Stimulated activated CD8-positive, alpha-beta memory T cell treated with anti-CD3 and anti-CD28 coated beads, Interleukin-12 subunit alpha, Interleukin-12 subunit beta, amount 100 ng/mL, for 1 hour (primary cell): ENCODE measurements at places on chromosomes 2 and 18.

GRCh38 chr2:227163485-227163997 lies 464 bp downstream of the COL4A4 start:
- no peak for DNase-seq

- DNase-seq: no peak
These were observed 564.7 kb downstream of the TNS1 start for GRCh38 chr2:217438136-217438535.

- no peak for DNase-seq
These were observed 25.9 kb upstream of the ATP9B start for GRCh38 chr18:79043288-79043687.

DNA sequence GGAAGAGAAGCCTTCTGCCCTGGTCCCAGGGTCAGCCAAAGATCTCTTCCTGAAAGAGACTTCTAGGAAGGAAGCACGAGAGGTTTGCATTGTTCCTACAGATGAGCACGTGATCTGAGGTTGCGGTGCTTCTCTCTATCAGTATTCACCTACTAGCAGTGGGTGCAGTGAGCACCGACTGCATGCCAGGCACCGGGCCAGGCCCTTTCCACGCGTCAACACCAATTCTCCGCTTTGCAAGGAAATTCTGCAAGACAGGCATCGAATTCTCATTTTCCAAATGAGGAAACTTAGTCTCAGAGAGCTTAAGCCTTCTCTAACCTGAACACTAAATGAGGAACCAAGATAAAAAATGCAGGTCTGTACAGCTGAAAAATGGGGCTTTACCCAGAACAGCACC lies 151.5 kb upstream of the MYCN start:
- DNase-seq: no peak

- no peak for DNase-seq
These were observed 12.6 kb downstream of the DHX57 start for GRCh38 chr2:38863061-38863695.

GRCh38 chr2:221972813-221973478 lies 325.9 kb downstream of the PAX3 start:
- no peak for DNase-seq

DNA sequence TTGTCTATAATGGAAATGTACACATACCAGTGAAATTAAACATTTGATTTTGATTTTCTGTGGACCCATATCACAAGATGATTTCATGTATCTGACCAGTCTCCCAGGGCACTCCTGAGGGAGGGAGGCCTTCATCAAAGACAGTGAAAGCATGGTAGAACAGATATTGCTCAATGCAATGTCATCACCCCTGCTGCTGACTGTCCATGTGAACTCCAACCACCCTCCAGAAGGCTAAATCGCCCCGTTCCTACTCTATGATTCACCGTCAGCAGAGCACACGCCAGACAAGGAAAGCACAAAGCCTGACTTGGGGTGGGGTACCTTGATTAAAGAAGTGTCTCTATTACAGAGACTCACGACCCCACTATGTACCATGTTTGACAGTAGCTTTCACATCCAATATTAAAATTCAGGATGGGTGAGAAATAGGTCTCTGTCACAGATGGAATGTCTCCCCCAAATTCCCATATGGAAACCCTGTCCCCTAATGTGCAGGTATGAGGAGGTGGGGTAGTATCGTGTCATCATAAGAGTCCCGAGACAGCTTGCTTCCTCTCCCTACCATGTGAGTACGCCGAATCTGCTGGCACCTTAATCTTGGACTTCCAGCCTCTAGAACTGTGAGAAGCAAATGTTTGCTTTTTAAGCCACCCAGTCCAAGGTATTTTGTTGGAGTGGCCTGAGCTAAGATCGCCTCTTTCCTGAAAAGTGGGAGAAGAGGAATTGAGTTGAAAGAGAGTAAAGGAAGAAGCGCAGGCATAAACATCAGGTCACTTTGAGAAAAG lies 42.4 kb downstream of the CYB5A start:
- DNase-seq: no peak

GRCh38 chr2:234787114-234787513 lies 164.7 kb upstream of the SH3BP4 start:
- DNase-seq: no peak

GRCh38 chr2:148039783-148040182 lies 18.9 kb downstream of the MBD5 start:
- no peak for DNase-seq

DNA sequence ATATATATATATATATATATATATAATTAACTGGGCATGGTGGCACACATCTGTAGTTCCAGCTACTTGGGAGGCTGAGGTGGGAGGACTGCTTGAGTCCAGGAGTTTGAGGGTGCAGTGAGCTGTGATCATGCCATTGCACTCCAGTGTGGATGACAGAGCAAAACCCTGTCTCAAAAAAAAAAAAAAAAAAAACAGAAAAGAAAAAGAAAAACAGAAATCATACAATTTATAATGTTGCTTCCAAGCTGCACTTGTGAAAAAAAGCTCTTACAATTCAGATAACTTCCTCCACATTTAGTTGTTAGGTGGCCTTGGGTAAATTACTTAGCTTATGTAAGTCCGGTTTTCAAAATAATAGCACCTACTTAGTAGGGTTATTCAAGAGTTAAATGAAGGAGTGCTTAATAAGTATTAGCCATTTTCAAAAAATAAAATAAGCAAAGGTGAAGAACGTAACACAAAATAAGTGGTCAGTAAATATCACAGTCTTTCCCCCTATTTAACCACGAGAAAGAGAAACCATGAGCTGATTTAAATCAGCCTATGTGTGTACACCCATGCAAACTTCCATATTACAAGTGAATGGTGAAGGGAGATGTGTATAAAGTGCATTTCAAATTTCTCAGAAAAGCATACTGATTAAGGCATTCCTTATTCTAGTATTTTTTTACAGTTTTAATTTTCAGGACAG lies 2.3 kb downstream of the WIPF1 start:
- DNase-seq: no peak

- DNase-seq: no peak
These were observed 410.8 kb upstream of the LYPD1 start for GRCh38 chr2:133080822-133081221.

DNA sequence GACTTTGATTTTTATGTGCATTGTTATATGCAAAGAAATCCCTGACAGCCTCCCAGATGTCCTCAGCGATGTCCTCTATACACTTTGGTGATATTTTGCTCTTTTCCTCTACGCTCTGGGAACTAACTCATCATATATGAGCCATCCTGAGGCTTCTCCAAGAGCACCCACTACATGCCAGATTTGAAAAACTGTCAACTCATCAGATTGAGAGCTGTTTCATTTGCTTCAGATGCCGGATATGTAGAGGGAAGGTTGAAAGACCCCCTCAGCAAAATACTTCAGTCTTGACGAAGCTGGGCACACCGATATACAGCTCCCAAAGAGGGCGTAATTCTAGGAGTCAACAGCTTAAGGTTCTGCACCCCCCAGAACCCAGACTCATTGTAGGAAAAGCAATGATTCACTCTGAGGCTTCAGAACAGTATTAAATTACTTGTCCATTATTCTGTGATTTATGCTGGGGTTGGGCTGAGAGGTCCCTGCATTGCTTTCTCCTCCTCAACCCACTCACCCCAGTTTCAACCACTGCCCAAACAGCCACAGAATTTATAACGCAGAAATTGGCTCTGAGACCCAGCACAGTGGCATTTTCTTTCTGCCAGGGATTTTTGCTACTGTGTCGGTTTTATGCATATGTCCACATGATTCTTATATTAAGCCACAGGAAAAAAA lies 341.8 kb downstream of the ALK start:
- DNase-seq: no peak

DNA sequence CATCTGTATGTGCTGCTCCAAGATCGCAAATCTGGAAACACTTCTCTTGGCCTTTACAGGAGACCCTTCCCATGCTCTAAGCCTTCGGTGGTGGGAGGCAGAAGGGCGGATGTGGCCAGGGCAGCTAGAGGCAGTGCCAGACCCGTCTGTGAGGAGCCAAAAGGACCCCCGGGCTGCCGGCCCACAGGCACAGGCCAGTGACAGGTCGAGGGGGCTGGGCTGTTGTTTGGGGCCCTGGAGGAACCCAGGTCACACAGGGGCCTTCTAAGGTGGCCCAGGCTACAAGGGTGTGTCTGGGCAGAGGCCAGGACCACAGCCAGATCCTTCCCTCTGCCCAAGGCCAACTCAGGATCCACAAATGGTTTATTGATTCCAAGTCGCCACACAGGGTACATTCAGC lies 49.4 kb downstream of the SLC66A2 start:
- DNase-seq: no peak

DNA sequence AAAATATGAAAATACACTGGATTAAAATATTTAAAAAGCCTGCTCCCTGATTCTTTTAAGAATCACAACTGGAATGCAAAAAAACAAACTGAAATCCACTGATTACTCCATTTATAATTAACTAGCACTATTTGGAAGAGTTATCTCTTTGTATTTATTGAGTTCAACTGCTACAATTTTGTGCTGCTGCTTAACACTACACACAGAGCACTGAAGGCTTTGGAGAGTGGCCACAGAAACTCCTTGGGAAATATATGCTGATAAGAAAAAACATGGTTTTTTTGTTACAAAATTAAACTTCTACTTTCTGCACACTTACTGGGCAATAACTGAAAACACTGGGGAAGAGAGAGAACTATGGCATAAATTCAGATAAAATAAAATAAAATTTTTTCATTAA lies 19.8 kb upstream of the BZW1 start:
- no peak for DNase-seq

GRCh38 chr2:150109912-150110311 lies 377.6 kb downstream of the RND3 start:
- no peak for DNase-seq

GRCh38 chr2:200275295-200276013 lies 31.0 kb upstream of the SPATS2L start:
- no peak for DNase-seq

DNA sequence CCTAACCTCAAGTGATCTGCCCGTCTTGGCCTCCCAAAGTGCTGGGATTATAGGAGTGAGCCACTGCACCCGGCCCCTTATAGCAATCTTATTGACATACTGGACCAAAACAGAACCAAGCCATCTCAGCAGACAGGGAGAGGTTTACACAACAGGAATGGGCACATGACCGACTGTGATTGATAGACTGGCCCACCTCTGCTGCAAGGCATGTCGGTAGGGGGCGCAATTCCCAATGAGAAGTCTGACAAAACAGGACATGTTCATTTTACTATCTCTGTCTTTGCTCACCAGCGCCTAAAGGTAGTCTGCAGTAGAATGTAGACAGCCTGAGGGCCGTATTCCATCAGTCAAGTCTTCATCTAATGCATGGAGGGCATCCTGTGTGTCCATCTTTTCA lies 2.0 kb downstream of the LYPD6B start:
- DNase-seq: peak; percentile 24

GRCh38 chr2:62217970-62218369 lies 22.1 kb downstream of the B3GNT2 start:
- DNase-seq: no peak

GRCh38 chr2:95040426-95040825 lies 14.9 kb downstream of the MAL start:
- no peak for DNase-seq

DNA sequence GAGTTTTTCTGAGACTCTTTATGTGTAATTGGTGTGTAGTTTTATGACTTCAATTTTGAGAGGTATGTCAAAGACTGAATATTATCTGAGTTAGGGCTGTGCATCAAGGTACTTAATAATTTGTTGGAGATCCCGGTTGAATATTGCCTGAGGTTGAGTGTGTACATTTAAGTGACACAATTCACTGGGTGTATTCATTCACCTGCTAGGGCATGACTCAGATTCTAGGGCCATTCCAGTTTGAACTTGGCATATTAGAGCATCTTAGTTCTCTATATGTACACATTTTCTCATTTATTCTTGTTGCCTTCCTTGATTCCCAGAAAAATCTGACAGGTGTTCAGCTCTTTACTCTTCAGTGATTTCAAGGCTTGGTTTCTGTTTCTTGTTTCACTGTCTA lies 12.5 kb downstream of the MAP4K4 start:
- no peak for DNase-seq

DNA sequence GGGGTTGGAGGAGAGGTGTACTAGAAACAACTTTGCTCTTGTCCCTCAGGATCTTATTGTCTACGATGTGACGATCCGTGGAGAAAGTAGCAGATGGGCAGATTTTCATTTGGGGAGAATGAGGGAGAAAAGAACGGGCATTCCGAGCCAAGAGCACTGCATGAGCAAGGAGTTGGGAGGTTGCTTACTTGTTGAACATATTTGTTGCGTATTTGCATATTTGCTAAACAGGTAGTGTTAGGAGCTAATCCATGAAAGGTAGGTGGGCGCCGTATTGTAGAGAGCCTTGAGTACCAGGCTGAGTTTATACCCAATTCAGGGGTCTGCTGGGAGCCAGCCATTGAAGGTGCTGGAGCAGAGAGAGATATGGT lies 490 bp downstream of the BCS1L start:
- DNase-seq: no peak

DNA sequence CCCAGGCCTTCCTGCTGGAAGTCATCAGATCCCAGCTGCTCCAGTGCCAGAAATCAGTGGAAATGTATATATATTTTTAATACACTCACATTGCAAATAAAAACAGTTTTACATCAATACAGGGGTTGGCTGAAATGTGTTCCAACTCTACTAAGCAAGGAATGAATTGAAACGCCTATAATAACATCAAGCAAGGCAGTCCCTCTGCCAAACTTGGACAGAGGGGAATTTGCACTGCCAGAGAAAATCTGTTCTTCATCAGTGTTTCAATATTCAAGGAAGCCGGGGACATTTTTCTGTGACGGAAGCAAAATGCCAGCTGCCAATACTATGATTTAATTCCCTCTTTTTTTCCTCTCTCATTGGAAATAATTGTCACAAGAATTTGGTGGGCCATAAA lies 335.3 kb downstream of the TNS1 start:
- DNase-seq: no peak

- DNase-seq: no peak
These were observed 18.2 kb downstream of the RPL37A start for GRCh38 chr2:216516730-216517350.

DNA sequence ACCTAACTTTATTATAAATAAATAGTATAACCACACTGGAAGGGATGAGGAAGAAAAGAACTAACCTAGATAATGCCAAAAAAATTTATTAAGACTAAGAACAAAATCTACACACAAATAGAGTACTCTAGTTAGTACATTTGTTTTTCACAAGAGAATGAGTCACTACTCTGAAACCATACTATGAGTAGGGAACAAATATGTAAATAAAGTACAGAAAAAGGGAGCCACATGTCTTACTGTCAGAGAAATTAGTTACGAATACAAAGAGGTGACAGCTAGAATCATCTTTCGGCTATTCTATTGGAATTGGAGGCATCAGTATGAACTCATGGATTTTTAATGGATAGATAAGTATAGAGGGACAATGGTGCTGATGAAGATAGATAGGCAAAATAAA lies 150.5 kb downstream of the COPS8 start:
- no peak for DNase-seq

GRCh38 chr2:148680462-148680861 lies 35.9 kb downstream of the EPC2 start:
- DNase-seq: no peak

GRCh38 chr2:80392441-80392840 lies 87.9 kb upstream of the LRRTM1 start:
- no peak for DNase-seq
